Hepatocyte (in vitro differentiated cells): ENCODE measurements at places on chromosomes 1 and 21.

DNA sequence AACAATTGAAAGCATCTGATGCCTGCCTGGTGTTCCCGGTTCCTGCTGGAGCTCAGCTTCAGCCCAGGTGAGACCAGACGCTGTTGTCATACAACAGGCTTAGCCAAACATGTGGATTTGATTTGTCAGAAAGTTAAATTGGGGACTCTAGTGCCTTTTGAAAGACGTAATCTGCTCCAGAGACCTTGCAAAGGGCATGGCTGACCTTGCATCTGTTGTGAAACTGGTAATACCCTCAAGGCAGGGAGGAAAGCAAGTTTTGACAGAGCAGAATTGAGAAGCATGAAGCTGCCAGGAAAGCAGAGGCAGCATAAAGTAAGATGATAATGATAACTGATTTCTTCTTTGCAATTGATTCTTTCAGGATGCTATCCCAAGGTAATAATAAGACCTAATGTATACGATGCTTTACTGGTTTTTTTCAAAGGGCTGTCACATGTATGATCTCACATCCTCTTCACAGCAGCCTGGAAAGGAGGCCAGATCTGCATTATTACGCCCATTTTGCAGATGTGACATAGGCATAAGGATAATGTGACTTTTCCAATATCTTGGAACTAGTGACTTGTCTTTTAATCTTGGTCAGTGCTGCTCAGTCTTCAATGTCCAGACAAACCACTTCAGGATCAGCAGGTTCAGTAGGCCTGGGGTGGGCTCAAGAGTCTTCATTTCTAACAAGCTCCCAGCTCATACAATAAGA is 24.7 kb upstream of the CNN3 start:
- DNase-seq, result no peak

- no peak for DNase-seq
Observed at GRCh38 chr1:232335261-232335660, 294.7 kb downstream of the SIPA1L2 start.

DNA sequence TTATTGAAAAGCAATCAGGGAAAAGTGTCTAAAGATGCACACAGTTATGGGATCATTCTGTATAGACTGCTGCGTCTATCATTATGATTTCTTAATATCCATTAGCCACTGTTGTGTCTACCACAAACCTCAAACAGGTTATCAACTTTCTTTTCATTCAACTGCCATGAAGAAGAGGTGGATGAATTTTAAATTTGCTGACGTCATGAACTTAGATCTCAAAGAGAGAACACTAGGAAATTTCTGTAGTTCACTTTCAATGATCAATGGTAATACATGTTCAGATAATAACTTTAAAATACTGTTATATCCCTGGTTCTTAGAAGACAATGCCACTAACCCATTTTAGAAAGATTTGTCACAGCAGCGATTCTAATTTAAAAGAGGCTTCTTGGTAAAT is 6.7 kb downstream of the PLA2G4A start:
- DNase-seq, result no peak

GRCh38 chr1:179529482-179530195 is 46.1 kb downstream of the NPHS2 start:
- DNase-seq, result no peak

DNA sequence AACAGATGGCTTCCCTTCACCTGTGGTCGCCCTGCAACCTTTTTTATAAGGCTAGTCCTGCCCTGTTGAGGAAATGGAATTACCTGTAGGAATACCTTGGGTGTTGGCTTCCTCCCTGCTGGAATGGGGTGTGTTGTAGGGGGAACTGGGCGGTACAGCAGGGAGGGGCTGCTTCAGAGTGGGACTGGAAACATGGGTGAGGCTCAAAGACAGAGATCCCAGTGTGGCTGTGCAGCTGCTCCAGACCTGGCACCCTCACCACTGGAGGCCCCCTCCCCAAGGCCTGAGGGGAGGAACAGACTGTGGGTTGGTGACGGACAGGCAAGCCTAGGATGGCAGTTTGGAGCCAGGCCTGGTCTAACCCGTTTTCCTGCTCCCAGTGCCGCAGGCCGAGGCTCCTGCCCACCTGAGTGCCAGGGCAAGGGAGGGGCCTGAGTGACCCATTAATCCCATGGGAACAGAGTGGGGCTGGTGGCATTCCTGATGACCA is 4.5 kb downstream of the EFNA3 start:
- DNase-seq, result no peak

GRCh38 chr1:180734366-180734765 is 102.5 kb downstream of the XPR1 start:
- no peak for DNase-seq

GRCh38 chr1:176193023-176193422 is 14.1 kb downstream of the COP1 start:
- no peak for DNase-seq

GRCh38 chr1:8122477-8123407 is 96.6 kb upstream of the ERRFI1 start:
- DNase-seq, result peak; percentile 69

GRCh38 chr21:43935711-43936110 is 70.7 kb downstream of the AGPAT3 start:
- no peak for DNase-seq

DNA sequence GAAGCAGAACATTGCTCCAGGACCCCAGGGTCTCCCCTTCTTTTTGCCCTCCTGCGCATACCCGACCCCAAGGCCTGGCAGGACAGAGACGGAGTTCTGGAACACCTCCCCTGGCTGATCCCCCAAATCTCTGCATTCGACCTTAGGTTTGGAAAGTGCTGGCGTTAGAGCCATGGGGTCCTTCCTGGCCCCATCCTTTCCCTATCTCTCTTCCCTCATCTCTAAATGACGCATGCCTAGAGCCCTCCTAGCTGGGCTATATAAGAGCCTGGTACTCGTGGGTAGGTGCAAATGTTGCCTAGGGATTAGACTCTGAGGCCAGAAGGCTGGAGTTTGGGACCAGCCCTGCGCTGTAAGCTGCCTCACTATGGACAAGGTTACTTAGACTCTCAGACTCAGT is 16.6 kb downstream of the SLC26A9 start:
- no peak for DNase-seq

- DNase-seq, result no peak
Observed at GRCh38 chr21:45260191-45260825, 27.4 kb downstream of the POFUT2 start.

GRCh38 chr1:48227165-48228013 is 4.9 kb downstream of the SLC5A9 start:
- DNase-seq, result no peak

- DNase-seq, result no peak
Observed at GRCh38 chr1:119647228-119647733, 785 bp downstream of the ZNF697 start.

DNA sequence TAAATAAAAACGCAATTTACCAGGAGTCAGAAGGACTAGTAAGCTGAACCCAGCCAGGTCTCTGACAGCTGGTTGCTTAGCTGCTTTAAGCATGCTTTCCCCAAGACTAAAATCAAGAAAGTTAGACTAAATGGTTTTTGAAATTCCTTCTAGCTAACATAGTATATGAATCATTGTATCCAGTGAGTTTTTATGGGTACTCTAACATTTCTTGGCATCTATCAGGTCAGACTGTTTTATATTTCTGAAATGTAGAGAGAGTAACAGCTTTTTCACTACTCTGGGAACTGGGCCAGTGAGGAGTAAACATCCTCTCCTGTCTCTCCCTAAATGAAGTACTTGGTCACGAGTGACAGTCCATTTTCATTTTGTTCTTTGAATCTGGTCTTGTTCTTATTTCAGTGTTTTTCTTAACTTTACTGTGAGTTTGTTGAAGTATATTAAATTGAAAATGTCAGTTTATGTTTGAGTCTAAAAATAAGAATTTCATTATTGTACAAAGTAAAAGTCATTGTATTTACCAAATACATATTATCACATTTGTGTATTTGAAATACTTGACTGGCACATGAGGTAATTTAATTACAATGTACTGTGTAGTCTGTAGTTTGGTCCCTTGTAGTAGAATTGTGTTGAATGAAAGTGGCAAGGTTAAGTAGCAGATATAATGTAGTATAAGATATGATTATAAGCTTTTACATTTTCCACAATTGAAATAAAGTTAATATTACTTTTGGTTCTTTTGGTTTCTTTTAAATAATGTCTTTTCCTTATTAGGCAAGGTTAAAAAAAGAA is 47.6 kb downstream of the PKN2 start:
- DNase-seq, result peak; percentile 71

- DNase-seq, result peak; percentile 53
Observed at GRCh38 chr1:167916766-167917511, 3.0 kb upstream of the ADCY10 start.

DNA sequence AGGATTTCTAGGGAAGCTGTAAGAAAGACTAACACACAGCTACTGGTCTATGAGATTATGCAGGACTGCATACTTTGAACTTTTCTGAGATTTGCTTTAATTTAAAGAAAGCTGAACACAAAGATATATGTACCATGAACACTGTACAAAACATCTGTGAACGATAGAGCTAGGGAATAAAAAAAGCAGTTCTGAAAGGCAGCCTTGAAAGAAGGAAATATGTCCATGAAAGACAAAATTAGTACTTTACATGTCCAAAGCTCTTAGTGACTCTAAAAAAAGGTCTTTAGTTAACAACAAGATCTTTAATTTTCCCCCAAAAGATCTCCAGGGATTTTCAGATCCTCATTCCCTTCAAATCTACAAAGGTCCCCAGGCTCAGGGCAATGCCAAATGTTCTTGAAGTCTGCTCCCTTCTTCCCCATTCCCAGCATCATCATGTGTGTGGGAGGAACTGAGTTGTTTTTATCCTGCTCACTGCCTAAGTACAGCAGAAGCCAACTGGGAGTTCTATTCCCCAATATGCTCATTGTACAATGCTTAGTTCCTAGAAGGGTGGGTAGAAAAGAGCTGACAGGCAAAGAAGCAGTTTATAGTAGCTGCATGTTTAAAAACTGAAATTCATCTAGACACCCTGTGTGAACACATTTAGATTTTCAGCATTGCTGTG is 60.1 kb upstream of the PTCH2 start:
- no peak for DNase-seq

DNA sequence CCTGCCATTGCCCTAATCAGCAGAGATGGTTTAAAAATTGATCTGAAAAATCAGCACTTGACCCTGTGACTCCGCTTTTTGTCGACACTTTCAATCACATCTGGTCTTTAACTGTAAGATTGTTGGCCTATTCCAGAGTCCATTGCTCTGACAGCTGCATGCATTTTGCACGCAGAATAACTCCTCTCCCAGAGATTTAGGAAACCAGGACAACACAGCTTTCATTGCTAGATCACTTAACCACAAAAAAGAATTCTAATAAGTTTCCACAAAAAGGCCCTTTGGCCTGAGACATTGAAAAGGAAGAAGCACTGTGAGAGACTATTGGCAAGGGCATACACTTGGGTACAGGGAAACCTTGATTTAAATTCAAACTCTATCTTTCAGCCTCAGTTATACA is 373.1 kb downstream of the TGFB2 start:
- no peak for DNase-seq

DNA sequence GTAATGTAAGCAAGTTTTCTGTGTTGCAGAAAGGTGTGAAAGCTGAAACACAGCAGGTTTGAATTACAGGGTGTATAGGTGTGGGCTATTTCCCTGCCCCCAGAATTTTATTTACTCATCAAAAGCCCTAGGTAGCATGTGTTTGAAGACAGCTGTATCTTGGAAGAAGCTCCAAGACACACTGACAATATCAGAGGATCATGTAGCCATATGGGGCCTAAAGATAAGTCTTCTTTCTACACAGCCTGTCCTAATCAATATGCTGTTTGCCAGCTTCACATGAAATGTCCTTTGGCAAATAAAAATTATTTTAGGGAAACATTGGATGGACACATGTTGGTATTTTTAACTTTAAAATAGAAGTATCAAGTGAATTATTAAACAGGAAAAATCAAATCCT is 17.5 kb upstream of the SUCO start:
- DNase-seq, result no peak

DNA sequence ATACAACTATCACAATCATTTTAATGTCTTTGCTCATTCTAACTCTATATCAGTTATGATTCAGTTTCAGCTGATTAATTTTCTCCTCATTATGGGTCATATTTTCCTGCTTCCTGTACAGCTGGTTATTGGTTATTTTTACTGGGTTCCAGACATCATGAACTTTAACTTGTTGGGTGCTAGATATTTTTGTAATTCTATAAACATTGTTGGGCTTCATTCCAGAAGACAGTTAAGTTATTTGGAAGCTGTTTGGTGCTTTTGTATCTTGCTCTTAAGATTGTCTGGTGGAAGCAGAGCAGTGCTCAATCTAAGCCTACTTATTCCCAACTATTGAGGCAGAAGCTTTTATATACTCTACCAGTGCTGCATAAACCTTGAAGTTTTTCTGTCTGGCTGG is 34.4 kb upstream of the HFM1 start:
- DNase-seq, result no peak
